ENCODE measurements at places on chromosomes 7 and 10. TPM values are rescaled to one million over a fixed set of nuclear protein-coding genes. Genes with fewer than 3 reads are reported as not detected.

DNA sequence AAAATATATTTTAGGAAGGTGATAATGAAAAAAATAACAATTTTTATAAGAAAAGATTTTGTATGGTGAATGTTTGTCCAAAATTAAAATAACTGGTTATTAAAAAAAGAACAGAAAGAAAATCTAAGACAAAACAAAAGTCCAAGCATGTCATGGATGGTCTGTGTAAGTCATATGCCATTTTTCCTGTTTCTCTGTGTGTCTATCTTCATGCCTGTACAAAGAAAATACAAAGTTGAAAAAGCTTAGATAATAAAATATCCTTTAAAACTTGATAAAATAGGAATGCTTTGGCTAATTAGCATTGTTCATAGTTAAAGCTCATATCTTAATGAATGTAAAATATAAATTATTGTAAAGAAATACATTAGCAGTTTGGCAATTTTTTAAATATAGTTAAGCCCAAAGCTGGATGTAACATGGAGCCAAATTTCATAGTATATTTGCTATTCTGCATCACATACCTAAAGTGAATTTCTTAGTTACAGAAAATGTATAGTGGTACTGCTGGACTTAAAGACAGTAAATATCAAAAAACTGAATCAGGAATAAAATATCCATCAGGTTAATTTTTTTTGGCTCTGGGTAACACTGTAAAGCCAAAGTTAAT lies 661.1 kb downstream of the PCDH15 start:
- DNase-seq: no peak

DNA sequence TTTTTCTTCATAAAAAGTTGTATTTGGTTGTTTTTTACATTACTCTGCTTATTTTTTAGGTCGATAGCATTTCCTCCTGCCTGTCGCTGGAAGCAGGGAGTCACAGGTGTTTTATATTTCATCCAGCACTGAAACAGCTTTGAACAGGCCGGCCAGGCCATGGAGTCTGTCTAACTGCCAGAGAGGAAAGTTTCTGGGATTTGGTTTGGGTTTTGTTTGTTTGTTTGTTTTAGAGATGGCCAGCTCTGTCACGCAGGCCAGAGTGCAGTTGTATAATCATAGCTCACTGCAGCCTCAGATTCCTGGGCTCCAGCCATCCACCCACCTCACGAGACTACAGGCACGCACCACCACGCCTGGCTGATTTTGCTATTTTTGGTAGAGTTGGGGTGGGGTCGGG lies 23.4 kb downstream of the PROSER2 start:
- DNase-seq: no peak

DNA sequence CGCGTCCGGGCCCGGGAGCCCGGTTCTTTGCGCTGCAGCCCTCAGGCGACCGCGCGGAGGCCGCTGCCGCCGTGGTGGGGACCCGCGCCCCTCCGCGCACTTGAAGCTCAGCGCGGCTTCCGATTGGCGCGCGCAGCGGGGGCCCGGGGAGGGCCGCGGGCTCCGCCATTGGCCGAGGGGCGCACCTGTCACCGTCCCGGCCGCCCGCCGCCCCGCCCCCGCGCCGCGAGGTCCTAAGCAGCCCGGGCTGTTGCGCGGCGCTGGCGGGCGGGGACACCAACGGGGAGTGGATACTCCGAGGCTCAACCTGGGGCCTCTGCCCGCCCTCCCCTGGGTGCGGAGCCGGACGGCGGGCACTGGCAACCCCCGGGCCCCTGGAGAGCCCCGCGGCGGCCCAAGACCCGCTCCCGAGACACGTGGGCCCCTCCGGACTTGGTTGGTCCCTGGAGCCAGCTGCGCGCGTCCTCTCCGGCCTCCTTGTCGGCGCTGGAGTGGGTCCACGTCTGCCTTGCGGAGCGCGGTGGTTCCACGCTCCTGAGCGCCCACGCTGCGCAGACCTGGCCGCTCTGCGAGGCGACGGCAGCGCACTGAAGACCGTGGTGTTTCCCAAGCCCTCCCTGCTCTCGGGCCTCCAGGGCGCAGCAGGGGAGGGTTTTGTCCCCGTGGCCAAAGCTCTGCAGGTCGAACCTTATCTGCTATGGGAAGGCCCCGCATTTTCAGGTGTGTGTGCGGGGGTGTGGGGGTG lies at the start of gene MNX1:
Gene MNX1, minus strand, starts transcription at position 76 of the 745 bp plus-strand sequence. CDS start 313 bp downstream, outside the sequence.
- peak; percentile 88 for DNase-seq

- no peak for DNase-seq
These were observed 46.0 kb downstream of the LCOR start for GRCh38 chr10:96878057-96878456.

SPDYE8 gene
- total RNA-seq: not detected

- DNase-seq: no peak
These were observed 3.7 kb upstream of the UTF1 start for GRCh38 chr10:133226251-133226808.

GRCh38 chr7:88523645-88524044 lies 217.0 kb upstream of the STEAP4 start:
- DNase-seq: no peak

GRCh38 chr10:44932517-44933450 lies 21.6 kb downstream of the TMEM72 start:
- peak; percentile 94 for DNase-seq

DNA sequence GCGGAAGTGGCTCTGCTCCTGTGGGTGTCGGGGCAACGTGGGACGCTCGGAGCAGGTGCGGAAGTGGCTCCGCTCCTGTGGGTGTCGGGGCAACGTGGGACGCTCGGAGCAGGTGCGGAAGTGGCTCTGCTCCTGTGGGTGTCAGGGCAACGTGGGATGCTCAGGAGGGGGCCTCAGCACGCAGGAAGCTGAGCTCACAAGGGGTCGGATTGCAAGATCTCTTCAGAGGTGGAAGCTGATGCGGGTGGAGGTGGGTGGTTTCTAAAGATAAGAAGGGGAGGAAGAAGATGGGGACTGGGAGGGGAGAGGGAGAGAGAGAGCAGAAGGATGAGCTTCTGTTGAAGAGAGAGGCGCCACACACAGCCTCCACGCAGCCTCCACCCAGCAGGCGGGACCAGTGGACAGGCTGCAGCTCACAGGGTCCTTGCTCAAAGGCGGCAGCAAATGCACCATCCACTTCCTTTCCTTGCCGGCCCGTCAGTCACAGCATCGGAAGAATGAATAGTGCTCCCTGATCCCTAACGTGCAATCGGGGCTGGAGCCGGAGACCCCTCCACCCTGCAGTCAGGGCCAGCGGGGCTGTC lies 78.7 kb downstream of the PTPRN2 start:
- DNase-seq: no peak

INHBA gene
- 81.2 TPM for total RNA-seq

GRCh38 chr7:93902777-93903423 lies 3.5 kb upstream of the GNGT1 start:
- DNase-seq: no peak

- DNase-seq: no peak
These were observed 28.8 kb downstream of the TOMM7 start for GRCh38 chr7:22793593-22794462.

GRCh38 chr7:155591055-155591775 lies 44.9 kb upstream of the CNPY1 start:
- no peak for DNase-seq

PRF1 gene
- total RNA-seq: 29.5 TPM

- no peak for DNase-seq
These were observed 140.7 kb upstream of the AOAH start for GRCh38 chr7:36865019-36865418.

DNA sequence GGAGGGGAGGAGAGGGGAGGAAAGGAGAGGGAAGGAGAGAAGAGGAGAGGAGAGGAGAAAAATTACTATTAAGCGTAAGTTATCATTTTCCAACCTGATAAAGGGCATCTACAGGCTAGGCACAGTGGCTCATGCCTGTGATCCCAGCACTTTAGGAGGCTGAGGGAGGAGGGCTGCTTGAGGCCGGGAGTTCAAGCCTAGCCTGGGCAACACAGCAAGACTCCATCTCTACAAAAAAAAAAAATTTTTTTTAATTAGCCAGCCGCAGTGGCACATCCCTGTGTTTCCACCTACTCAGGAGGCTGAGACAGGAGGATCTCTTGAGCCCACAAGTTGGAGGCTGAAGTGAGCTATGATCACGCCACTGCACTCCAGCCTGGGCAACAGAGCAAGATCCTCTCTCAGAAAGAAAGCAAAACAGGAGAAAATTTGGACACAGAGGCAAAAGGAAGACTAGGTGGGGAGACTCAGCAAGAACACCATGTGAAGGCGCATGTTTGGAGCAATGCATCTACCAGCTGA lies 35.2 kb upstream of the GTF2I start:
- no peak for DNase-seq

MALSU1 gene
- total RNA-seq: 41.4 TPM

GRCh38 chr10:84179059-84179710 lies 5.6 kb downstream of the GPR15LG start:
- no peak for DNase-seq

DNA sequence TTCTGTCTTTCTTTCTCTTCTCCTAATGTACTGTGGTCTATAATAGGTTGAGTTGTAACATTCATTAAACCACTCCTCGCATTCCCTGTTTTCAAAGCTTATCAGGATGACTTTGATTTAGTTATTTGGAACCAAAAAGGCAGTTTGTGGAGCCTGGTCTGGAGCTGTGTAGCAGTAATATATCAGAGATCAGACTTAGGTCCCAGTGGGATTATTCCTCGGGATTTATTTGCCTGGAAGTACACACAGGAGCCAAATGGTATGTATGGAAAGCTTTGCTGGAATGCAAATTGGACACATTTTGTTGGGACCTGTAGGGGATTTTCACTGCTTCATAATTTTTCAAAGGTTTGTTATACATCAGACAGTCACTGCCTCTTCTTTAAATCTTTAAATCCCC lies 40.9 kb downstream of the GBF1 start:
- DNase-seq: no peak

GRCh38 chr10:123141791-123142700 lies 5.9 kb upstream of the HMX2 start:
- DNase-seq: no peak
